GM23248 (cell line): ENCODE measurements at places on chromosomes 16 and 17. TPM values are rescaled to one million over a fixed set of nuclear protein-coding genes. Genes with fewer than 3 reads are reported as not detected.

The GSDMA gene
- 0.09 and 0.21 TPM in 2 replicates for polyA plus RNA-seq

The ABCC12 gene
- polyA plus RNA-seq = not detected in 2 replicates

The SULT1A2 gene
- not detected in 2 replicates for polyA plus RNA-seq

The GDPD3 gene
- 1.1 and 1.2 TPM in 2 replicates for polyA plus RNA-seq

The CD7 gene
- polyA plus RNA-seq = 0.23 TPM in 1 of 2 replicates, not detected in the other

The KRTAP9-8 gene
- not detected in 2 replicates for polyA plus RNA-seq

The FBXW10 gene
- not detected in 2 replicates for polyA plus RNA-seq

DNA sequence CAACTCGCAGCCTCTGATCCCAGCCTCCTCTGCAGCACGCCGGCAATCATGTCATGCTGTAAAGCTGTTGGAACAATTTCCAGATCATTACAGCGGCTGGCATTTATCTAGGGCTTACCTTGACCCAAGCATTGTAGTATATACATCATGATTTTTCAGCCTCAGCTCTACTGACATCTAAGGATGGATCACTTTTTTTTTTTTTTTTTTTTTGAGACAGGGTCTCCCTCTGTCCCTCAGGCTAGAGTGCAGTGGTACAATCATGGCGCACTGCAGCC lies 103.3 kb downstream of the CMIP start:
- no peaks in the 10 kb centered on the region for H3K27me3 ChIP-seq
- DNase-seq = no peak
- no peak overlapping the region for H3K4me3 ChIP-seq
- no peaks in the 10 kb centered on the region for H3K36me3 ChIP-seq

DNA sequence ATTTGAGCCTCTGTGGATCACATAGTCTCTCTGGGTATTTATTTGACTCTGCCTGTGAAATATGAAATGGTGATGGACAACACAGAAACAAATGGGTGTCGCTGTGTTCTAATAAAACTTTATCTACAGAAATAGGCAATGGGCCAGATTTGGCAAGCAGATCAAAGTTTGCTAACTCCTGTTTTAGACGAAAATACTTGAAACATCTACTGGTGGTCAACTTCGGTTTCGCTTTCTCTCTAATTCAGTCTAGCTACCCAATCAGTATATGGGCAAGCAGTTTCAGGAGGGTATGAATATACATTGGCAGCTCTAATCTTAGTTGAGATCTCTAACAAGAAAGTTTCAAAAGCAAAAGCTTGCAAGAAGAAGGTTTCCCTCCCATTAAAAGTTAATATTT lies 60.1 kb upstream of the DYNLRB2 start:
- H3K36me3 ChIP-seq = no peaks in the 10 kb centered on the region
- H3K27me3 ChIP-seq = no peaks in the 10 kb centered on the region
- no peaks in the 10 kb centered on the region for H3K4me1 ChIP-seq
- no peak overlapping the region for H3K4me3 ChIP-seq
- no peak overlapping the region for H3K27ac ChIP-seq
- DNase-seq = no peak

- H3K4me1 ChIP-seq = no peaks in the 10 kb centered on the region
- H3K27ac ChIP-seq = no peak overlapping the region
- H3K36me3 ChIP-seq = no peaks in the 10 kb centered on the region
- DNase-seq = no peak
Observed at GRCh38 chr16:5412731-5413130, 315.1 kb upstream of the EEF2KMT start.

DNA sequence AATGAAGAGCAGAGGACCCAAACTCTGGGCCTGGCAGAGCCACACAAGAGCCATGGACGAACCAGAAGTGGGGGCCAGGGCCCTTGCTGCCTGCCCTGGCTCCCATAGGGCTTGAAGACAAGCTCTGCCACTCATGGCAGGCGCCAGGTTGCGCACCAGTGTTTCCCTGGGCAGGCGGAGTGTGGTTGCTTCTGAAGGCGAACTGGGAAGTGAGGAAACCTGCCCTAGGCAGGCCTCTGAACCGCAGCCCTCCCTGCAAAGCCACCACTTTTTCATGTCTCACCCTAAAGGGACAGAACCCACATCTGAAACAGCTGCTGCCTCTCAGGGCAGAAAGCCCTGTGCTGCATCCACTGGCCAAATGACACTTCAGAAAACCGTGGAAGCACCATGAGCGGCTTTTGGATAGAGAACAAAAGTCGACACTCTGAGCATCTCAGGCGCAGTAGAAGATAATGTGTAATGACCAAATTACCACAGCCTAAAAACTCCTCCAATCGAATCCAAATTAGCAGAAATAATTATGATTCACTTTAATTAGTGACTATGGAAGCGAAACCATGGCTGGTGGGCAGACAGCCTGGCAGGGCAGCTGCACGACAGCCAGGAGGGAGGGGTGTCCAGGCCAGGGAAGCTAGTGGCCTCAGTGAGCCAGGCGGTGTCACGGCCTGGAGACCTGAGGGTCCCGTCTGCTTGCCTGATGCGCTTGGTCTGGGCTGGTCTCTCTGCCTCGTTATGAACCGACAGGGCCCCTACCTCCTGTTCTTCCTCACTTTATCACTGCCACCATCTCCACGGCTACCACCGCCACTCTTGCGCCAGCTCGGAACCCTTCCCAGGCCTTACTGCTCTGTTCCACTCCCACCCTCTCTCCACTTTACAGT lies 59.1 kb downstream of the PRMT7 start:
- no peaks in the 10 kb centered on the region for H3K36me3 ChIP-seq
- DNase-seq = no peak
- no peak overlapping the region for H3K27ac ChIP-seq
- no peaks in the 10 kb centered on the region for H3K27me3 ChIP-seq

DNA sequence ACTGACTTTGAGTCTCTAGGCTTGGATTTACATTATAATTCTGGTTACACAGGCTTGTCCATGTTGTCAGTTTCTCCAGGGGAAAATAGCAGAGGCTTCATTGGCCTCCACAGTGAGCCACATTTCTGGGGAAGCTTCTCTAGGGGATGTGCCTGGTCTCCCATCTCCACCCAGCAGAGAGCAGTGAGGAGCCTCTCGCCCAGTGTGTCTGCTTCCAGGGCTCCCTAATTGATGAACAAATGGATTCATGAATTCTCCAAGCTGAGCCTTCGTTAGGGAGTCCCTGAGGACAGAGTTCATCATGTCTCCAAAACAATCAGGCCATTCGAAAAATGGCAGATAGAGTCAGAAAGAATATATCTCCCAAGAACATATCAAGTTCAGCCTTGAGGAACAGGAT lies 162.4 kb upstream of the TOX3 start:
- no peaks in the 10 kb centered on the region for H3K27me3 ChIP-seq
- DNase-seq = no peak
- H3K4me1 ChIP-seq = no peaks in the 10 kb centered on the region

GRCh38 chr16:5028950-5029475 lies 4.7 kb downstream of the NAGPA start:
- H3K4me3 ChIP-seq = no peak overlapping the region
- H3K4me1 ChIP-seq = peaks cover 4% of the 10 kb centered on the region
- no peak for DNase-seq
- no peaks in the 10 kb centered on the region for H3K27me3 ChIP-seq

DNA sequence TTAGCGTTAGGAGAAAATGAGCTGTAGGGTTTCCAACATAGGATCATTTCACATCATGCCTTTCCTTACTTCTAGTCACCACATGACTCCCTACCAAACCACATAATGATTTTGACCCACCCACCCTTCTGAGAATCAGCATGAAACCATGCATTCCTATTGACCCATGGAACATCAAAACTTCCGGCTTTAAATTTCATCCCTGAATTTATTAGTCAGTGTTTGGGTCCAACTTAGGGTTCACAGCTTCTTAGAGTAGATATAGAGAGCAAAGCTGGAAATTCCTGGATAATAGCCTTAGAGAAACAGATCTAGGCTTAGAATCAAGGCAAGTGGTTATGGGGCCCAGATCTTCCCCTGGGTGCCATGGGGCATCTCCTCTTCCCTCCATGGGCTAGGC lies 162.6 kb downstream of the TOX3 start:
- no peaks in the 10 kb centered on the region for H3K27me3 ChIP-seq
- no peaks in the 10 kb centered on the region for H3K36me3 ChIP-seq
- H3K4me3 ChIP-seq = no peak overlapping the region
- H3K4me1 ChIP-seq = no peaks in the 10 kb centered on the region
- H3K27ac ChIP-seq = no peak overlapping the region

DNA sequence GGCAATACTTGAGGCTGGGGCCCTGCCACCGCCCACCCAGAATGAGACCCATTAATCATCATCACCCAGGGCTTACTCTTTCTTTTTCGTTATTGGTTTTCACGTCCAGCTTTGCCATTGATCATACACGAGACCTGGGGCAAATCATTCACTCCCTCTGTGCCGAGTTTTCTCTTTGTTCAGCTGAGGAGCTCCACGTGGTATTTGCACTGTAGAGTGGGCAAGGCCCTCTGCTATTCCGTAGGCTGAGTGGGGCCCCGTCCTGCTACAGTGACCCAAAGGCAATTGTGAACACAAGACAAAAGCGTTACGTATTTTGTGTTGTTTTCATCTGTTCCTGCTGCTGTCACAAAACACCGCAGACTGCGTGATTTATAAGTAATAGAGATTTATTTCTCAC lies 23.6 kb upstream of the CBX2 start:
- peaks cover 32% of the 10 kb centered on the region for H3K27me3 ChIP-seq
- H3K4me3 ChIP-seq = no peak overlapping the region
- H3K27ac ChIP-seq = no peak overlapping the region
- no peaks in the 10 kb centered on the region for H3K36me3 ChIP-seq
- no peaks in the 10 kb centered on the region for H3K4me1 ChIP-seq
- DNase-seq = no peak

GRCh38 chr17:21815352-21816063 lies 123.2 kb downstream of the KCNJ18 start:
- H3K27me3 ChIP-seq = no peaks in the 10 kb centered on the region
- H3K4me3 ChIP-seq = no peak overlapping the region
- no peaks in the 10 kb centered on the region for H3K36me3 ChIP-seq
- no peaks in the 10 kb centered on the region for H3K4me1 ChIP-seq
- no peak overlapping the region for H3K27ac ChIP-seq

- no peak for DNase-seq
- H3K27me3 ChIP-seq = no peaks in the 10 kb centered on the region
- no peaks in the 10 kb centered on the region for H3K36me3 ChIP-seq
- H3K4me1 ChIP-seq = no peaks in the 10 kb centered on the region
- no peak overlapping the region for H3K4me3 ChIP-seq
Observed at GRCh38 chr16:63983401-63983800, 1138.5 kb downstream of the CDH11 start.

- H3K4me1 ChIP-seq = peaks cover 29% of the 10 kb centered on the region
- H3K27me3 ChIP-seq = no peaks in the 10 kb centered on the region
- DNase-seq = peak; percentile 37
- H3K36me3 ChIP-seq = no peaks in the 10 kb centered on the region
- H3K4me3 ChIP-seq = no peak overlapping the region
Observed at GRCh38 chr17:40241252-40241834, 22.2 kb downstream of the WIPF2 start.

DNA sequence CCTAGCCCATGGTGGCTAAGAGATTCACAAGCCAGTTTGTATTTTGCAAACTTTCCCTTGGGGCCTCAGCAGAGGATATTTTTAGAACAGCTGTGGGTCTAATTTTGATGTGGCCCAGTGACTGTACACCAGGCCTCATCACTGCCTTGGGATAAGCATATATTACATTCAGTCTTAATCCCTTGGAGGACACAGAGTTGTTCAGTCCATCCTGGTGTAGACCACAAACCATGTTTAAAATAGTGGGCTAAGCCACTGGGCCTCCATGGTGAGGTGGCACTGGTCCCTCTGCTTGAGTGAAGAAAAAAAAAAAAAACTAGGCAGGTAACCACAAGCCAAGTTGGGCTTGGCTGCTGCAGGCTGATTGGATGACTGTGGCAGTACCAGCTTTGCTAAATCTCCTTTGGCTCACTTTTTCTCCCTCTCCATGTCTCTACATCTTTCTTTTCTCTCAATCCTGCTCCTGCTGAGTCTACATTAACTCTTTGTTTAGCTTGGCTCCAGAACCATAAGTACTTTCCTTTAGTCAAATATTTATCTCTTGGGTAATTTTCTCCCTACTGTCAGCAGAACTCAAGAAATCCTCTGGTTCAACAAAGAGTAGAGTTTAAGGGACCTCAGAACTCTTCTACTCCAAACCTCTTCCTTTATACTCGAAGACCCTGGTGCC lies 120.0 kb upstream of the TBX2 start:
- DNase-seq = peak; percentile 51
- peak overlapping the region; percentile 9; the same call in 1 of the 2 replicates for H3K27ac ChIP-seq
- H3K27me3 ChIP-seq = no peaks in the 10 kb centered on the region
- no peak overlapping the region for H3K4me3 ChIP-seq
- no peaks in the 10 kb centered on the region for H3K36me3 ChIP-seq

DNA sequence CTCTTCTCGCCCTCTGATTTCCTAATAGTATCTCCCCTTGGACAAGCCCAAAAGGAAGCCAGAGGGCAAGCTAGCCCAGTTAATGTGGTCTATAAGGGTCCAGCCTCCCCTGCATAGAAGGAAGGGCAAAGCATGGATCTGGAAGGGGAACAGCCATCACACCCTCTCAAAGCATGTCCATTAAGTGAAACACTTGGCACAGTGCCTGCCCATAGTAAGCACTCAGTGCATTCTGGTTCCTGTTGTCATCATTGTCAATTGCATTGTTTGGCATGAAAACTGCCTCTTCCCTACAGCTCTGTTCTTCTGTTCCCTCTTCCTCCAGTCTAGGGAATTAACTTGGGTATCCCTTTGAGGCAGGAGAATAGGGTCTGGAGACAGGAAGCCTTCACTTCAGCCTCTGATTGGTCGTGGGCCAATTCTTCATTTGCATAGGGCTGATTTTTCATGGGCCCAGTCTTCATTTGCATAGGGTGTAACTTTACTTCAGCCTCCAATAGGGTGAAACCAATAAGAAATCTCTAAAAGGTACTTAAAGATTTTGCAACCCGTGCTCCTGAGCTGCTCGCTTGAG lies 81.4 kb downstream of the C17orf67 start:
- H3K4me1 ChIP-seq = peaks cover 47% of the 10 kb centered on the region
- H3K27me3 ChIP-seq = no peaks in the 10 kb centered on the region
- no peak overlapping the region for H3K4me3 ChIP-seq

- DNase-seq = peak; percentile 90
- no peaks in the 10 kb centered on the region for H3K27me3 ChIP-seq
- peaks cover 8% of the 10 kb centered on the region; the same call in 1 of the 2 replicates for H3K4me1 ChIP-seq
- no peaks in the 10 kb centered on the region for H3K36me3 ChIP-seq
Observed at GRCh38 chr17:3535253-3535995, 22.2 kb downstream of the TRPV3 start.

DNA sequence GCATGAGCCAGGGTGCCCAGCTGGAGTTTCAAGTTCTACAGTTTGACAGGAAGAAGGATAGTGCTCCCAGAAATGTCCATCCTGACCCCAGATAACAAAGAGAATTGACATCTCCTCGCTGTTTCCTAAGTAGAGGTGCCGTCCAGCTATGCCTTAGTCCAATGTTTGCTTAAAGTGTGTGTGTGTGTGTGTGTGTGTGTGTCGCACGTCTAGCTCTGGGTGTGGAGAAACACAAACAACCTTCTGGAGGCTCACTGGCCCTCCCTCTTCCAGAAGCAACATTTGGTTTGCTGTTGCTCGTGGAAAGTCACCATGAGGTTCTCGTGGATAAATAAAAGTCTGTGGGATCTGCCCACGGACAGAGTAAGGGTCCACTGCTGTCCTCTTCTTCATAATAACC lies 22.1 kb downstream of the EMP2 start:
- peak overlapping the region; percentile 83 for H3K27ac ChIP-seq
- peaks cover 18% of the 10 kb centered on the region for H3K4me1 ChIP-seq
- 0 out of 2 replicates have a peak, but pooled peaks cover 3% of the 10 kb centered on the region for H3K36me3 ChIP-seq
